Gastrocnemius medialis (tissue), 4 donors: ENCODE measurements at places on chromosomes 1 and 21.

GRCh38 chr1:40045182-40045581, 4.7 kb downstream of the CAP1 start:
- DNase-seq = no peak

DNA sequence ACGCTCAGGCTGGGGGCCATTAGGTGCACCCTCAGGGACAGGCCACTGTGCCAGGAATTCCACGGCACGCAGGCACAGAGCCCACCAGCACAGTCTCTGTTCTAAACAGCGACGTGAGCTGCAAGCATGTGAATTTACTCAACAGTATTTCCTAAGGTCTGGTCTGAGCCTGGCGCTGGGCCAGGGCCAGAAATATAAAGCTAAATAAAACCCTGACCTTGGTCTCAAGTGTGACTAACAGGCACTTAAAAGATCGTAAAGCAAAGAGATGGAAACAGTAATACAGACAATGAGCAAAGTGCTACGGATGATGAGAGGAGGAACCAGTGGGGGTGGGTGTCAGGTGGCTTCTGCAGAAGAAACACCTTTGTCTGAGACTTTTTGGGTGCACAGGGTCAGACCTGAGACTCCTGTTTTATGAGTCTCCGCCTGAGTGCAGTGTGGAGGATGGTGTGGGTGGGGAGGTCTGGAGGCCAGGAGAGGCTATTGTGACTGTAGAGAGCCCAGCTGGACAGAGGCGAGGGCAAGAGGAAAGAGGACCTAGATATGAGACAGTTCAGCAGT, 53.4 kb upstream of the EDN2 start:
- peak; percentile 80 for DNase-seq

DNA sequence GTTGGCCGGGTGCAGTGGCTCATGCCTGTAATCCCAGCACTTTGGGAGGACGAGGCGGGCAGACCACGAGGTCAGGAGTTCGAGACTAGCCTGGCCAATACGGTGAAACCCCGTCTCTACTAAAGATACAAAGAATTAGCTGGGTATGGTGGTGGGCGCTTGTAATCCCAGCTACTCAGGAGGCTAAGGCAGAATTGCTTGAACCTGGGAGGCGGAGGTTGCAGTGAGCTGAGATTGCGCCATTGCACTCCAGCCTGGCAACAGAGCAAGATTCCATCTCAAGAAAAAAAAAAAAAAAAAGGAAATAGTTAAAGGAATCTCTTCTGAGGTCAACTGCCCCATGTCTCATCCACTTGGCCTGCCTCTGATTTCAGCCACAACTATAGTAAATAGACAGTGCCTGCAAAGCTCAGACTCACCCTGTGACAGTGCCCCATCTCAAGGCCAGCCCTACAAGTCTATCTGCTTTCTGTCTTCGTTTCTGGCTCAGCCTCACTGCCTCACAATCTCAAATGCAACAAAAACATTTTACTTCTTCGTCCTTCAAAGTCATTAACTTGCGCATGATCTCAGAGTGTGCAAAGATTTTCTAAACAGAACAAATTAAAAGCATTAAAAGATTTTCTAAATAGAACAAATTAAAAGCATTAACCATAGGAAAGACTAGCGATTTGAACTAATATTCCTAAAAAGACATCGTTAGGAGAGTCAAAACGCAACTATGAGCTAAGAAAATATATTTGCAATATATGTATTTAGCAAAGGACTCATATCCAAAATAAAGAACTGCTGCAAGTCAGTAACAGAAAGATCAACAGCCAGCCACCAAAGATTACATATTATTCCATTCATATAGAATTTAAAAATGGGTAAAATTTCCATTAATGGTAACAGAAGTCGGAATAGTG, 65.0 kb upstream of the PRDX6 start:
- DNase-seq = no peak

GRCh38 chr1:93079685-93080141, 630 bp downstream of the MTF2 start:
- DNase-seq = no peak
